ENCODE measurements at places on chromosomes 5 and 9.

GRCh38 chr5:151020304-151021110 is at the start of gene GPX3:
Gene GPX3, plus strand, starts transcription at chr5:151020591. Its CDS starts 64 bp downstream, at chr5:151020655.
- no peak for DNase-seq

- no peak for DNase-seq
Observed at GRCh38 chr9:2126331-2126803, 111.2 kb downstream of the SMARCA2 start.

DNA sequence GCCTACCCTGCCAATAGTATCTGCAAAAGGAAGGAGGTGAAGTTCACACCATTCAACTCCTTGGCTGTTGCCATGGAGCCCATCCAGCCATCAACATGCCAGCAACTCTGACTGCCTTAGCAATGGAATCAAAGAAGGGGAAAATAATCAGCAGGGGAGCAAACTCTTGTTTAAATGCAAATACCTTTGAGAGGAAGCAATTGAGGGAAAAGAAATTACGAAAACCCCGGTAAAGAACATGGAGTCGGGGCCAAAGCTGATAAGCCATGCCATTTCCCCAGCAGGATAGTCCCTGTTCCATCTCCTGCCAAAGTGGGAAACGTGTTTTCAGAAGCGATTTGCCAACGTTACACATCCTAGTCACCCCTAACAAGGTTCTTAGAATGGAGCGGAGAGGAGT is 69.0 kb downstream of the MFAP3 start:
- no peak for DNase-seq

- no peak for DNase-seq
Observed at GRCh38 chr9:93071464-93071863, 13.0 kb downstream of the SUSD3 start.

DNA sequence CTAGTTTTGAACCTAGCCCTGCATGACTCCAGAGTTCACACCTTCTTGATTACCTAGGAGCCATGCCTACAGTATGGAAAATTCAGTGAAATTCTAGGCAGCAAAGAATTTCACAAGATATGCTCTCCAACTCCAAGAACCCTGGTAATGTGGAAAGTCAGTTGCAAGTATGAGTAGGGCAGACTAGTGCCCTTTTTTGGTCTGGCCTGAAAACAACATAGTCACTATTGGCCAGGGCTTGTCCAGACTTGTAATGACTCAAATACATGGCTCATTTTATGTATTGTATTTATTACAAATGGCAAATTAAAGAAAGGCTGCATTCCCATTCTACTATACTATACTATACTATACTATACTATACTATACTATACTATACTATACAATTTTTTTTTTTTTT is 160.4 kb downstream of the ESM1 start:
- DNase-seq, result no peak

DNA sequence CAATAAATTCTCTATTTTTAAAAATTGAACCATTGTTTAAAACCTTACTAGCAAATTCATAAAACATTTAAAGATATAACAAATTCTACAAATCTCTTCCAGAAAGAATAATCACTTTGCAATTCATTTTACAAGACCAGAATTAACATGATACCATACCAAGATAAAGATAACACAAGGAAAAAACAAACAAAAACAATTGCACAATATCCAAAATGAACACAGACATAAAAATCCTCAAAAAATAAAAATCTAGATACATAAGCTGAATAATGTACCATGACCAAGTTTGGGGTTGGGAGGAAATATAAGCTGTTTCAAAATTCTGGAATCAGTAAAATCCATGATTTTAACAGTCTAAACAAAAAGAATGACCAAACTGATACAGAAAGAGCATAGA is 11.1 kb downstream of the CCNG1 start:
- DNase-seq, result no peak

DNA sequence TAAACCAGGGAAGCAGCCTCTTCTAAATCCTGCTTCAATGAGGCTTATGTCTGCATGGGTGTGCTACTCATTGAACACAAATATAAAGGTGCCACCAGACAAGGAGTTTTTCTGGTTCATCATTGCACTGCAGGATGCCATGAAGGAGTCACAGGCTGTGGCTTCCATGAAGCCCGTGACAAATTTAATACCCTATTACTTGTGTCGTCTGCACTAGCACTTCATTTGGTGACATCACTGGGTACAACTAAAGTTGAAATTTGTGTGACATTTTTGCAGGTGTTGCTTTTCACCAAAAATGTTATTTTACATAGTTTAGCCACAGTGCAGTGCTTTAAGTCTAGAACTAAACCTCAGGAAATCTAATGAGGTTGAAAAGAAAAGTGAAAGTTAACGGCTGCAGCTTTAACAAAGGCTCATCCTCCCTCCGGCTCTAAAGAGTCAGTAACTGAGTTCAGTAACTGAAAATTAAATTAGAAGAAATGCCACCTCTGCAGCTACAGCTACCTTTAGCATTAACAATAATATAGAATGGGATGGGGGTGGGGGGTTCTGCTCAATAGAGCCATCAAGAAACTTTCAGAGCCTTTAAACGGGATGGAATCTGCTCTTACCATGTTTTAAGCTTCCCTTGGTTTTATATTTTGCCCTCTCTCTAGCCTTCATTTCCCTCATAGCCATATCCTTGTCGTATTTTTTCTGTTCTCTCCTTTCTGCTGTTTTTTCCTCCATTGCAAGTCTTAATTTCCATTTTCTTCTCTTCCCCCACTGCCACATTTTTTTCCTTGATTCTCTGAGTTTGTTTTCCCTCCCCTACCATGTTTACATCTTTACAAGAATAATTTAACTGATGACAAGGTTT is 233.8 kb upstream of the TMEM161B start:
- no peak for DNase-seq

DNA sequence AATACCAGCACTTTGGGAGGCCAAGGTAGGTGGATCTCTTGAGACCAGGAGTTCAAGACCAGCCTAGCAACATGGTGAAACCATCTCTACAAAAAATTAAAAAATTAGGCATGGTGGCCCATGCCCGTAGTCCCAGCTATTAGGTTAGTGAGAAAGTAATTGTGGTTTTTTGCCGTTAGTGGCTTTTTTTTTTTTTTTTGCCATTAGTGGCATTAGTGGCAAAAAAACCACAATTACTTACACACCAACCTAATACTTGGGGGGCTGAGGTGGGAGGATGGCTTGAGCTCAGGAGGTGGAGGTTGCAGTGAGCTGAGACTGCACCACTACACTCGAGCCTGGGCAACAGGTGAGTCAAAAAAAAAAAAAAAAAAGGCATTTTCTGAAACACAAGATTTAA is 27.8 kb downstream of the MLANA start:
- no peak for DNase-seq

DNA sequence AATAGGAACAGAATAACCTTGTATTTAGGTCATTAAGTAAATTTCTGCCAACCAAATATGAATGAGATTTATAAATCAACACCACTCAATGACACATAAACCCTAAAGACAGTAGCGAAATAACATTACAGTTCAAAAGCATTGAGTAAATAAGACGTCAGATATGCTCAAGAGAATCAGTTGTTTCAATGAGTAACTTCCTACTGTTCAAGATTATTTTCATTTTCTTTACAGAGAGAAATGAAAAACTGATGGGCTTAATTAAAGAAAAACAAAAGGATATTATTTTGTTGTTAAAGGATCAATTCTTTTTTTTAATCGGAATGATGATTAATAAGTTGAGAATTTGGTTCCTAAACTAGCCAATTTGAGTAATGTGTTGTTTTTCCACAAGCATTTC is 150.1 kb downstream of the BNC2 start:
- no peak for DNase-seq

GRCh38 chr5:142618130-142618523 is 67.8 kb downstream of the FGF1 start:
- no peak for DNase-seq

DNA sequence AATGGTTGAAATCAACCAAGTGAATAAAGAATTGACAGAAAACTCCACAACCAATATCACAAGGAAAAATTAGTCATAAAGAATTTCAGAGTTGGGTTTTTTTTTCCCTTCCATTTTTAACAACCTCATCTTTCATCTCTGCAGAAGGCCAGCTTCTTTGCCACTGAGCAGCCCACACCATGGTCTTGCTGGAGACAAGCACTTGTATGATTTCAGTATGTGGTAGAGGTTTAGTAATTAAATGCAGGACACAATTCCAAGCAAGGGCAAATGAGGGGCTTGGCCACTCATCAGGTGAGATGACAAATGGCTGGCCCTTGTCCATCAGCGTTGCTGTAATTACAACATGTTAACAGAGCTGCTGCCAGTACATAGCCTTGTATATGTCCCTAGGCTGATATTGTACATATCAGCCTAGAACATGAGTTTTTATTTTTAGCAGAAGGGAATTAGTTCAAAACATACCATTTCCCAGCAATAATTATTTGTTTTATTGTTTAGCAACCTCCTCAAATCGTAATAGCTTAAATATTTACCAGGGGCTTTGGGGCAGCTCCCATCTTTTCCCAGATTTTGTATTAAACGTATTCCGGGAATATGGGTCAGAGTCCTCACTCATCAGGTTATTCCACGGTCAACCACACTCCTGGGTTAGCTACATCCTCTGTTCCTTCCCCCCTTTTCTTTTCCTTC is 5.0 kb upstream of the C9 start:
- no peak for DNase-seq

- no peak for DNase-seq
Observed at GRCh38 chr5:156971848-156972525, 9.0 kb upstream of the TIMD4 start.

- no peak for DNase-seq
Observed at GRCh38 chr9:131635892-131636291, 90.6 kb downstream of the PRRT1B start.

GRCh38 chr5:36017004-36017403 is 25.8 kb upstream of the UGT3A1 start:
- no peak for DNase-seq

DNA sequence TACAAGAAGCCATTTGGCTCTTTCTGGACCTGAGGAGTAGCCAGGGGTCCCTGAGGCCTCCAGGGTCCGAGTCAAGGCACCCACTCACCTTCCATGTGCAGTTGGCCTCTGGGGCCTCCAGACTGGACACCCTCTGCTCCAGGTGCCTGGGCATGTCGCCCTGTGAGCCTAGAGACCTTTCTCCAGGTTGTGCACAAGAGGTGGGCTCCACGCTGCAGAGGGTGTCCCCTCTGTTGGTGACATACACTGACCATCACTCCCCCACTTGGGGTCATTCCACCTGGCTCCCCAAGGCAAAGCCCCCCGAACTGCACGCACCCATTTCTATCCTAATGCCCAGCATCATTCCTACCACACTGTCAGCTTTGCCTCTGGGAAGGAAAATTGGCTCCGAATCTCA is 48.8 kb downstream of the RASGEF1C start:
- no peak for DNase-seq

DNA sequence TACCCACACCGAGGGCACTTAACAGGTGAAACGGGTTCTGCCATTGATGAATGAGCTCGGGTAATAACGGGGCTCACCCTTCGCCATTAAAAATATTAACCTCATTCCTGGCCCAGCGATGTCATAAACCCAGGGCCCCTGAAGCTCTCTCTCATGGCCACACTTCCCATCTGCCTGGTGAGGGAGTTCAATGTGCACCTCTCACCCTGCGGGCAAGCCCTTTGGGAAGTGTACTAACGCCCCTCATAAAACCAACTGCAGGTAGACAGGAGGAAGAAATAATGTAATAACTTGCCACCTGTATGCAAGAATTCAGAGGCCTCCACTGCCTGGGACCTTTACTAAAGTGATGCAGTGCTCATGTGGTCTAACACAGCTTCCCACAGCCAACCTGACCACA is 35.1 kb downstream of the SHB start:
- DNase-seq, result no peak

- no peak for DNase-seq
Observed at GRCh38 chr5:108546939-108547338, 165.0 kb upstream of the FBXL17 start.

GRCh38 chr5:169507051-169507450 is 76.5 kb upstream of the SPDL1 start:
- no peak for DNase-seq

GRCh38 chr5:170311511-170312300 is 14.1 kb upstream of the LCP2 start:
- DNase-seq, result no peak

GRCh38 chr9:8961186-8961851 is 1161.7 kb upstream of the DMAC1 start:
- DNase-seq, result peak; percentile 6

DNA sequence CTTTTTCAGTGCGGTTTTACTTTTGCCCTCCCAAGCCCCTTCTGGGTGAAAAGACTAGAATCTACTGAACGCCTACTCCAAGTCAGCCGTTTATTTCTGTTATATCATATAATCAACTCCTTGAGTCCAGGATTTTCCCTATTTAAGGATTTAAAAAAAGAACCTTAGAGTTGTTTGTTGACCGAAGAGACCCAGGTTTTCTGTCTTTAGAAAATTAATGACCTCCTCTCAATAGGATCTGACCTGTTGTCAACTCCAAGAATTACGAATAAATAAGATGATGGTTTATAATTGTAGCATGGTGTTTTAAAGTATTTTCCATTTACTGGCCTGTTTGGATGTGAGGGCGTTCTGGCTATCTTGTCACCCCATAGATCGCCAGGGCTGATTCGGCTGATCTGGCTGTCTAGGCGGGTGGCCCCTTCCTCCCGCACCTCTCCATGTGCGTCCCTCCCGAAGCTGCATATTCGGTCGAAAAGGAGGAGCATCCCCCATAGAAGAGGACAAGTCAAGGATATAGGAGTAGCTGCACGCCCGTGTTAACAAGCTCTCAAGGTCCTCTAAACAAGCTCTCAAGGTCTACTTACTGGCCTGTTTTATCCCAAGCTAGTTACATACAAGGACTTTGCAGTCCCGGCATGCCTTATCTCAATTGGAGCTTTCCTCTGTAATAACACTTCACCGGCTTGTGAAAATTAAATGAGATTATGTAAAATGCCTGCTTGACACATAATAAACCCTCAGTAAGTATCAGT is 1.1 kb upstream of the UBAP2 start:
- DNase-seq, result no peak

GRCh38 chr9:136157477-136158265 is 39.0 kb upstream of the TMEM250 start:
- no peak for DNase-seq

DNA sequence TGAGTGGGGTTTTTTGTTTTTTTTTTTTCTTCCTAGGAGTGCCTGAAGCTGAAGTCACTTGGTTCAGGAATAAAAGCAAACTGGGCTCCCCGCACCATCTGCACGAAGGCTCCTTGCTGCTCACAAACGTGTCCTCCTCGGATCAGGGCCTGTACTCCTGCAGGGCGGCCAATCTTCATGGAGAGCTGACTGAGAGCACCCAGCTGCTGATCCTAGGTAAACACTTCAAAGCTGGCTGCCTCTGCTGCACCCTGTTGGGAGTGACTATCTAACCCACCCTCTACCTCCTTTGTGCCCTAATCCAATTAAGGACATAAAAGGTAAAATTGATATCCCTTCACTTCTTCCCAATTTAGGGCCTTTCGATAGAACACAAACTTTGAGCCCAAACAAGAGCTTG is 206.8 kb downstream of the SAXO1 start:
- DNase-seq, result no peak

DNA sequence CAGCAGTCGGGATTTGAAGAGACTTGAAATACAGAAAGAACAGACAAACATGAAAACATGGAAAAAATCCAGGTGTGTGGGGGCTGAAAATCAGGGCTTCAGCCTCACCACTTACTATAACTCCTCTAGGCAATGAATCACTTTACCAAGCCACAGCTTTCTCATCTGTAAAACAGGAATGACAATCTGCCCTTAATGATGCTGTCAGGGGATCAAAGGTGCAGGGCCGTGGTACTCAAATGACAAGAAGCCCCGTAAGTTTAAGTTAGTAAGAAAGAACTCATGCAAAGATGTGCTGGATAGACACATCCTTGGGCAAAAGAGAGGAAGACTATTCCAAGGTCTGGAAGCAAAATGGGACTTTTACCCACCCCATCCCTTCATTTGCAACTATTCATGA is 34.7 kb downstream of the FBXW2 start:
- no peak for DNase-seq

GRCh38 chr5:178688551-178688950 is 41.9 kb downstream of the ZNF354A start:
- DNase-seq, result no peak
